ENCODE measurements at places on chromosomes 2 and 18. TPM values are rescaled to one million over a fixed set of nuclear protein-coding genes. Genes with fewer than 3 reads are reported as not detected.
A peak's percentile ranks its signal among the peaks of the same experiment; 100 is the strongest.

- no peaks in the 10 kb centered on the region for H3K36me3 ChIP-seq
- no peaks in the 10 kb centered on the region for H3K27me3 ChIP-seq
- no peak overlapping the region for H3K27ac ChIP-seq
- no peak for DNase-seq
- no peaks in the 10 kb centered on the region for H3K4me1 ChIP-seq
Observed at GRCh38 chr2:196719110-196719872, 79.8 kb downstream of the CCDC150 start.

DNA sequence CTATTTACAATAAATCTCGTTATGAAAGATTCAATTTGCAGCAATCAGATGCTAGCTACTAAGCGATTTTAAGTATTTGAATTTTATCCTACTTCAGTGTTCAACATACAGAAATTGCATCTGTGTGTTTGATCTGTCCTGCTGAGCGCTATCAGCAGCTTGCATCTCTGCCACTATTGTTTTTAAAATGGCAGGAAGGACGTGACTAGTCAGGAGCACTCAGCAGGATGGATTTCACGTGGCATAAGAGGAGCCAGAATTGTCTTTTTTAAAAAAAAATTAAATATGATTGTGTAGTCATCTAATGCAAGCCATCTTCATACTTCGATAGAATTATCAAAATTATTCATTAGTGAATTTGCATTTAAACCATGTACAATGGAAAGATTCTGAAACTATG lies 2.8 kb upstream of the KLHL14 start:
- no peak for DNase-seq
- H3K27me3 ChIP-seq = peaks cover 4% of the 10 kb centered on the region
- H3K4me1 ChIP-seq = peaks cover 8% of the 10 kb centered on the region

The RNU2-63P gene
- total RNA-seq = not detected

The ANKRD23 gene
- 4.0 TPM for total RNA-seq

GRCh38 chr2:137797641-137798040 lies 166.6 kb upstream of the HNMT start:
- no peaks in the 10 kb centered on the region for H3K4me1 ChIP-seq
- DNase-seq = no peak
- H3K36me3 ChIP-seq = no peaks in the 10 kb centered on the region
- H3K4me3 ChIP-seq = no peak overlapping the region
- H3K27me3 ChIP-seq = no peaks in the 10 kb centered on the region
- H3K27ac ChIP-seq = no peak overlapping the region

The GALNT13 gene
- total RNA-seq = not detected

GRCh38 chr2:110126906-110127305 lies 11.3 kb upstream of the MALL start:
- H3K27me3 ChIP-seq = no peaks in the 10 kb centered on the region
- no peak for DNase-seq
- peaks cover 6% of the 10 kb centered on the region for H3K4me1 ChIP-seq
- H3K36me3 ChIP-seq = no peaks in the 10 kb centered on the region
- H3K4me3 ChIP-seq = no peak overlapping the region

DNA sequence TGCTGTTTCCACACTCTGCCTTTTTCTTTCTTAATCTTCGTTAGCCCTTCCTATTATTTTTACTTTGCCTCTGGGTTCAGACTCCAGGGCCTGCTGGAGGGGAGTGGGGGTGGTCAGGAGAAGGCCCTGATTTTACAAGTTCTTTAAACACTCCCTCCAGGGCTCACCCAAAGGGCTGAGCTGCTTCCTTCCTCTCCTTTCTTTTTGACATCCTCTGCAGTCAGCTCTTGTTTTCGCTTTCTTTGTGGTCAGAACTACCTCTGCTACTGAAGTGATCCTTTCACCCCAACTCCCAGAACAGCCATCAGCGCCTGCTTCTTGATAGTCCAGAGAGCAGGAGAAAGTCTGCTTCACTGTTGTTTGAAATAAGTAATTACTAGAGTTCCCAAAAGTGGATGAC lies 925.7 kb downstream of the EPHA4 start:
- no peak overlapping the region for H3K4me3 ChIP-seq
- H3K27me3 ChIP-seq = no peaks in the 10 kb centered on the region
- DNase-seq = no peak
- no peaks in the 10 kb centered on the region for H3K36me3 ChIP-seq
- no peaks in the 10 kb centered on the region for H3K4me1 ChIP-seq

The ANKRD30B gene
- not detected for total RNA-seq

GRCh38 chr2:71686781-71687180 lies 233.4 kb downstream of the DYSF start:
- H3K4me1 ChIP-seq = peaks cover 3% of the 10 kb centered on the region
- no peak overlapping the region for H3K27ac ChIP-seq
- H3K4me3 ChIP-seq = no peak overlapping the region
- H3K27me3 ChIP-seq = no peaks in the 10 kb centered on the region
- no peaks in the 10 kb centered on the region for H3K36me3 ChIP-seq
- no peak for DNase-seq

- no peak overlapping the region for H3K4me3 ChIP-seq
- H3K36me3 ChIP-seq = no peaks in the 10 kb centered on the region
- no peak overlapping the region for H3K27ac ChIP-seq
- DNase-seq = no peak
- H3K4me1 ChIP-seq = peaks cover 13% of the 10 kb centered on the region
Observed at GRCh38 chr2:29917781-29918180, 3.6 kb downstream of the ALK start.

DNA sequence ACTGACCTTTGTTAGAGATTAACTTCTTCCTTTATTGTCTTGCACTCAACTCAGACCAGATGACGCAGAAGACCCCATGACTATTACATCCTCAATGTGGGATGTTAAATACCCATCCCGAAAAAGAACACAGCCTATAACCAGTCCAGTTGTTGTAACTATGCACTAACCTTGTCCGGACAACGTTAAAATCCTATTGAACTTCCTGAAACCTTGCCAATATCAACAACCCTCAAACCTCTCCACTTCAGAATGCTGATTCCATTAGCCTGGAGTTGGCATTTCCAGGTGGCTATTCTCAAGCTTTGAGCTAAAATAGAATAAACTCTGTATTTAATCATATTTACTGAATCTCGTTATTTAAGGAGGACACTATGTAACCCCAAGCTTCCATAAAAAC lies 13.6 kb downstream of the NMS start:
- no peak overlapping the region for H3K4me3 ChIP-seq
- no peaks in the 10 kb centered on the region for H3K36me3 ChIP-seq
- no peaks in the 10 kb centered on the region for H3K4me1 ChIP-seq
- DNase-seq = no peak

DNA sequence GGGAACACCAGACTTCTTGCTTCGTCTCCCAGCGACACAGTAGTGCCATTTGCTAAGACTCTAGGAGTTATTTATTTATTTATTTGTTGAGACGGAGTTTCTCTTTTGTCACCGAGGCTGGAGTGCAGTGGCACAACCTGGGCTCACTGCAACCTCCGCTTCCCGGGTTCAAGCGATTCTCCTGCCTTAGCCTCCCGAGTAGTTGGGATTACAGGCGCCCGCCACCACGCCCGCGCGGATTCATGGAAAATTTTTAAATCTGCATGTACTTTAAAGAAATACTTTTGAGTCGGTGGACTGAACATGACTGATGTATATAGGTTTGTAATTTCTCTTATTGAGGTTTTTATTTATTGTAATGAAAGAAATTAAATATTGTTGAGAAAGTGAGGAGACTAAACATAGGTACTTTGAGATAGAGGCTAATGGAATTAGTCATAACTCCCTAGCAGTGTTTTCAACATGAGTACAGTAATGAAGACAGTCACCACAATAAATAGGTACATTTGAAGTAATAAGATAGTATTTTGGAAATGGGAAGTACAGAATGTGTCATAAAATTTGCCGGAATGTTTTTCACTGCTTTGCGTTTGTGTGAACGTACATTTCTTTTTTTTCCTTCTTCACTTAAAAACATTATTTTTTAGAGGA lies 983 bp downstream of the MTX2 start:
- H3K4me3 ChIP-seq = peak overlapping the region; percentile 100
- H3K4me1 ChIP-seq = no peaks in the 10 kb centered on the region
- no peaks in the 10 kb centered on the region for H3K27me3 ChIP-seq
- H3K36me3 ChIP-seq = no peaks in the 10 kb centered on the region

The ZC3H8 gene
- 0.11 TPM for total RNA-seq

GRCh38 chr18:58386780-58387179 lies 242.1 kb downstream of the ALPK2 start:
- H3K27ac ChIP-seq = no peak overlapping the region
- no peaks in the 10 kb centered on the region for H3K4me1 ChIP-seq
- no peaks in the 10 kb centered on the region for H3K27me3 ChIP-seq
- peak; percentile 35 for DNase-seq
- no peaks in the 10 kb centered on the region for H3K36me3 ChIP-seq

The ANKRD53 gene
- 1.4 TPM for total RNA-seq

The KIF5C gene
- 6.2 TPM for total RNA-seq

GRCh38 chr2:98972582-98973167 lies 36.6 kb upstream of the CRACDL start:
- H3K27me3 ChIP-seq = no peaks in the 10 kb centered on the region
- H3K36me3 ChIP-seq = no peaks in the 10 kb centered on the region
- no peak overlapping the region for H3K27ac ChIP-seq
- no peaks in the 10 kb centered on the region for H3K4me1 ChIP-seq

DNA sequence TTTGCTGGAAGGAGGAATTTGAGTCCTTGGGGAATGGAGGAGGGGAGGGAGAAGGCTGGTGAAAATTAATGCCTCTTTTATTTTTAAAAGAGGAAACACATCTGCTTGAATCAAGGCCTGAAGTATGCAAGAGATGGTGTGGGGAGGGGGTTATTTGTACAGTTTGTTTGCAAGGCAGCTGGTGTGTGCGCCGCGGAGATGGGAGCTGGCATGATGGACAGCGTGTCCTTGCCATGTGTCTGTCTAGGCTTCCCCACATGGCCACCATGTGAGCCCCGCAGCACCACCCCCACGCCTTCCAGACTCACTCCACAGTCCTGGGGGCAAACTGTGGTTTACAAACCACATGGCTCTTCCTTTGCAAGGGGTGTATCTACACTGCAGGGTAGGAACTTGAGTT lies 154.8 kb upstream of the APCDD1 start:
- no peak overlapping the region for H3K27ac ChIP-seq
- H3K4me3 ChIP-seq = no peak overlapping the region
- no peak for DNase-seq
- no peaks in the 10 kb centered on the region for H3K4me1 ChIP-seq

The B4GALT6 gene
- total RNA-seq = 0.32 TPM

The IL36RN gene
- total RNA-seq = not detected

- H3K4me1 ChIP-seq = no peaks in the 10 kb centered on the region
- DNase-seq = no peak
- H3K4me3 ChIP-seq = no peak overlapping the region
- H3K27me3 ChIP-seq = no peaks in the 10 kb centered on the region
- H3K27ac ChIP-seq = no peak overlapping the region
Observed at GRCh38 chr18:74784752-74785151, 187.1 kb downstream of the ZNF407 start.

GRCh38 chr18:5173646-5174045 lies 23.4 kb downstream of the AKAIN1 start:
- no peaks in the 10 kb centered on the region for H3K4me1 ChIP-seq
- no peak for DNase-seq
- no peak overlapping the region for H3K27ac ChIP-seq
- H3K27me3 ChIP-seq = no peaks in the 10 kb centered on the region

The CYRIA gene
- total RNA-seq = 7.1 TPM

DNA sequence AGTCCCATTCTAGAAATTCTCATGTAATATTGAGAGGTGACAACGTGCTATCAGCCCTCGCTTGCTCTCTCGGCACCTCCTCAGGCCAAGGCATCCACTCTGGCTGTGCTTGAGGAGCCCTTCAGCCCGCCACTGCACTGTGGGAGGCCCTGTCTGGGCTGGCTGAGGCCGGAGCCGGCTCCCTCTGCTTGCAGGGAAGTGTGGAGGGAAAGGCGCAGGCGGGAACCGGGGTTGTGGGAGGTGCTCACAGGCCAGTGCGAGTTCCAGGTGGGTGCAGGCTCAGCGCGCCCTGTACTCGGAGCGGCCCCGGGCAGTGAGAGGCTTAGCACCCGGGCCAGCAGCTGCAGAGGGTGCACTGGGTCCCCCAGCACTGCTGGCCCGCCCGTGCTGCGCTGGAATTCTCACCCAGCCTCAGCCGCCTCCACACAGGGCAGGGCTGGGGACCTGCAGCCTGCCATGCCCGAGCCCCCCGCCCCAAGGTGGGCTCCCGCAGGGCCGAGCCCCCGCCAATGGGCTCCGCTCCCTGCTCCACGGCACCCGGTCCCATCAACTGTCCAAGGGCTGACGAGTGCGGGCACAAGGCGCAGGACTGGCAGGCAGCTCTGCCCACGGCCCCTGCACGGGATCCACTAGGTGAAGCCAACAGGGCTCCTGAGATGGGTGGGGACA lies 1680.6 kb upstream of the LRRTM1 start:
- H3K27ac ChIP-seq = no peak overlapping the region
- no peaks in the 10 kb centered on the region for H3K36me3 ChIP-seq
- no peak overlapping the region for H3K4me3 ChIP-seq
- no peaks in the 10 kb centered on the region for H3K4me1 ChIP-seq
- H3K27me3 ChIP-seq = no peaks in the 10 kb centered on the region
- DNase-seq = no peak

DNA sequence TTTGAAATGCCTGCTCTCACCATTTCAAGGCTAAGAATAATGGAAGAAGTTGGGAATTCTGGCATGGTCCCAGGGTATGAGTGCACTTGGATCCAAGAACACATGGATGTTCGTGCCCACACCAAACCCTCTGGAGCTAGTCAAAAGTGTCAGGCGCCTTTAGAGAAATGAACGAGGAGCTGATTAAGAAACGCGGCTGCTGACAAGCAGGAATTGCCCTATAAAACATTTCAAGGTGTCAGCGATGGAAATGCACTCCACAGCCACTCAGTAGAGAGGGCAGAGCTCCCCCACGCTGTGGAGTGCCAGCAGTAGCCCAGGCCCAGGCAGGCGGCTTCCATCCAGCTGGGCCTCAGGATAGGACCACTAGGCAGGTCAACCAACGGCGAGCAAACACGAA lies 213.7 kb downstream of the TTC32 start:
- no peak overlapping the region for H3K4me3 ChIP-seq
- DNase-seq = peak; percentile 31
- no peaks in the 10 kb centered on the region for H3K27me3 ChIP-seq
- H3K27ac ChIP-seq = peak overlapping the region; percentile 84

DNA sequence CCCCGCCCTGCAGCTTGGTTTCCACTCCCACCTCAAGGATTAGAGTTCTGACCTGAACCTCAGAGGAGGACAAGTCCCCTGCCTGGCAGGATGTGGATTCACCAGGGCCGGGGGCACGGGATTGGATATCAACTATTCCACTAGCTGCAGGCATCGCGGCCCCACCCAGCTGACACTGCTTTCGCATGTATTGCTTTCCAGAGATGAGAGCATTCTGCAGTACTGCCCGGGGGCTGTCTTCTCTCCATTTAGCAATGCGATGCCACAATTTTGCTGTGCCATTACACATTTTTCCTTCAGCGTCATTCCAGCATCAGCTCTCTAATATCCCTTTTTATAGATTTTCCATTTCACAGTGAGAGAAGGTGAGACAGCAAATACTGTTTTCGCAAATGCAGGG lies 42.0 kb downstream of the CTIF start:
- no peak overlapping the region for H3K27ac ChIP-seq
- no peaks in the 10 kb centered on the region for H3K27me3 ChIP-seq
- H3K36me3 ChIP-seq = no peaks in the 10 kb centered on the region
- H3K4me1 ChIP-seq = peaks cover 39% of the 10 kb centered on the region

GRCh38 chr2:166519391-166519962 lies 25.4 kb upstream of the SCN7A start:
- H3K27me3 ChIP-seq = no peaks in the 10 kb centered on the region
- no peaks in the 10 kb centered on the region for H3K4me1 ChIP-seq
- no peaks in the 10 kb centered on the region for H3K36me3 ChIP-seq
- H3K27ac ChIP-seq = no peak overlapping the region
- H3K4me3 ChIP-seq = no peak overlapping the region

The FEV gene
- not detected for total RNA-seq

- H3K4me3 ChIP-seq = no peak overlapping the region
- H3K36me3 ChIP-seq = no peaks in the 10 kb centered on the region
- H3K27me3 ChIP-seq = no peaks in the 10 kb centered on the region
Observed at GRCh38 chr2:17479875-17480274, 38.4 kb downstream of the RAD51AP2 start.
